ENCODE measurements at places on chromosomes 12 and 14.

DNA sequence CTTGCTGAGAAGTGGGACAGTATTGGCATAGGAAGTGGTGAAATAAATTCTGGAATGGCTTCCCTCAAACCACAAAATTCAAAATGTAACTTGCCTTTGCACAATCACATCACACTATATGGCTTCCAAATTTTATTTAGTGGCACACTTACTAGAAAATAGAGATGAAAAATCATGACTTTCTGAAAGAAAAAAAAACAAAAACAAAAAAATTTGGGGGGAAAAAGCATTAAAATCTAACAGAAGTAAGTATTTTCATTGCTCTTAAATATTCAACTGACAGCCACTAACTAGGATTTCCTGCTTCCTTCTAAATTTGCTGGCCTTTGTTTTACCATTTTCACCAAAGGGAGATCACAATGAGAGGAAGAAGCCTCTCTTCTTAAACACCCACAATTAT is 23.0 kb downstream of the ATF7 start:
- ATAC-seq: no peak

DNA sequence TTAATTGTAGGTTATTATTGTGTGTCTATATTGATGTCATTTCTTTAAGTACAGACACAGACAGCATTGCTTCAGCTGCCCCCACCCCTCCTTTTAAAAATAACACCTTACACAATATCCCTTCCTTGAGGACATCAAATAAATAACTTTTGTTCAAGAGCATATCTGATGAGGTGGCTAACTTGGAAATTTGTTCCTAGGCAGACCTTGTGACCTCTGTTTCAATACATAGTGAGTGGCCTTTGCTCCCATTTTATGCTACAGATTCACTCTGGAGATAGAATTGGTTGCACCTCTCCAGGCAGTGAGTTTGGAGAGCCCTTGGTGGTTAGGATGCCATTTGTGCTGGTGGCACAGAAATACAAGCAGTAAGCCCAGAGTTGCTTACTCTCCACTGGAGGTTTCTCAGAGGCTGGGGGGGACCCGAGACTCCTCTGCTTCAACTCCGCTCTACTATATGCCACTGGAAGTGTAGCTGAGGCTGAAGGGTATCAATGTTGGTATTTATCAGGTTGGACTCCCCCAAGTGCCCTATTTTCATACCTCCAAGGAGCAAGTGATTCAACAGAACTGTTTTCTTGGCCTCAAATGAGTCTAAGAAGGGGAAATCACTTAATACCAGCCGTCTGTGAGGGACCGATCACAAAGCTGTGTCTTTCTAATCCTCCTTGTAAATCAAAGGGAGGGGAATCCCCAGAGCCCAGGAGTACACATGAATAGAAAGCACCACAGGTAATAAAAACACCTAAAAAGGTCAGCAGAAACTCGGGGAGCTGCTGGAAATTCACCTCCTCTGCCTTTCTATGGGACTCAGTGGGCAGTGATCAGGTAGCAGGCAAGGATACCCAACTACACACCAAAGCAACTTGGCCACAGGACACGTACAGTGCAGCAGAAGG is 463.1 kb downstream of the RAD51B start:
- no peak for ATAC-seq

DNA sequence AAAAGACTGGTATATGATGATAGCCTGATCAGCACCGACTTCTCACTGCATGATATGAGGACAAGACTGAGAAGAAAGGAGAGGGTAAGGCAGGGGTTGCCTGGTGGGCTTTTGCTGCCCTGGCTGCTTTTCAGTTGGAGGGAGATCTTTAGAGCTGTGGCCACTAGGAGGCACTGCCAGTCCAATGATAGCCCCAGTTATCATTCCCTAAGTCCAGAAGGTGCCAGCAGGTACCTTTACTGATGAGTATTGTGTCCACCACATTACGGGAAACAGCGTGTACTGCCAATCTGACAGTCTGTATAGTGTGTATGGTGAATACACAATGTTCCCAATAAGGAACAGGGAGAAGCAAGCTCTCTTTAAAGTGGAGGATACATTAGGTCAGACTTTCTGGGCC is 55.8 kb upstream of the CCDC175 start:
- no peak for ATAC-seq

GRCh38 chr12:62170241-62170640 is 90.0 kb upstream of the USP15 start:
- no peak for ATAC-seq
